ENCODE measurements at places on chromosomes 12 and 14.
A peak's percentile ranks its signal among the peaks of the same experiment; 100 is the strongest.

- no peak for DNase-seq
These were observed 23.9 kb downstream of the DIO3 start for GRCh38 chr14:101585211-101585610.

DNA sequence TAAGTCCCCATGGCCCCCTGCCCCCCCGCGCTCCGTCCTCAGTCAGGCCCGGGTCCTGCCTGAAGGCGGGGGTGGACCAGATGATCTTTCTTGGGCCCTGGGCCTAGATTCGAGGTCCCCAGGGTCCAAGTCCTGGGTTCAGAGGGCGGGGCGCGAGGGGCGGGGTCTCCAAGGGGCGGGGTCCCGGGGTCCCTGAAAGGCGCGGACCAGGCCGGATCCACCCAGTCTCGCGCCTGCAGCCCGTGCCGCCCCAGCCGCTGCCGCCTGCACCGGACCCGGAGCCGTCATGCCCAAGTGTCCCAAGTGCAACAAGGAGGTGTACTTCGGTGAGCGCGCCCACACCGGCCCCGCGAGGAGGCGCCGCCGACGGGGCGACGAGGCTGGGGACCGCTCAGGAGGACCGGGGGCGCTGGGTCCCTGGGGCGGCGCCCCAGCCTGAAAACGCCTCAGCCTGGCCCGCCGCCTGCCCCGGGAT lies 325 bp downstream of the CRIP1 start:
- DNase-seq: no peak

GRCh38 chr14:104978746-104979691 lies 845 bp upstream of the AHNAK2 start:
- DNase-seq: no peak

DNA sequence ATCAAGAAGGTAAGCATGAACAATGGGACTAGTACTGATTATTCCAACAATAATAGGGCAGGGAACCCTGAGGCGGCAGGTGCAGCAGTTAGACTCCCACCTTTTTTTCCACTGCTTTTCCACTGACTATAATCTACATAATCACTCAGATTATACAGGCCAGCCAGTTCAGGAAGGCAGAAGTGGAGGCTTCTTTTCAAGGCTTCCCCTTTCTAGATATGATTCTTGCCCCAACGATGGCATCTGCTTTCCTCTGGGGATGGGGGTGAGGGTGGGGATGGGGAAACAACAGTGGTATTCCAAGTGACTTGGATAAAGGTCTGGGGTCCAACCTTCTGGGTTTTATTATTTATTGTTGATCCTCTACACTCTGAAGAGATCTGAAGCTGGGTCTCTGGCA lies 331 bp downstream of the NCKAP1L start:
- DNase-seq: no peak

DNA sequence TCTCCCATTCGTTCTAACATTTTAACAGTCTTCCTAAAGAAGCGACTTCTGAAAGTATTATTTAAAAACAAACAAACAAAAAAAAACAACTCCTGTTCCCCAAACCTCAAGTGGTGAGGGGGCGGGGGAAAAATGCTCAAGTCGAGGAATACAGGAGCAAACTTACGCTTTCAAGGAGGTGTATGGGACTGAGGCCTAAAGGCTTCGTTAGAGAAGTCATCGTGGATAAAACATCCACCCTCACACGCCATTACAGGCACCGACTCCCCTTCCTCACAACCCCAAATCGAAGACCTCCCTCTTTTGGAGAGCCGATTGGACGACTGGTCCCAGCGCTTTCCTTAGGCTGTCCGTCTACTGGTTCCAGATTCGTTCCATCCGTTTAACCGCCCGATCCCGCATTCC lies 693 bp downstream of the CBX5 start:
- no peak for DNase-seq

DNA sequence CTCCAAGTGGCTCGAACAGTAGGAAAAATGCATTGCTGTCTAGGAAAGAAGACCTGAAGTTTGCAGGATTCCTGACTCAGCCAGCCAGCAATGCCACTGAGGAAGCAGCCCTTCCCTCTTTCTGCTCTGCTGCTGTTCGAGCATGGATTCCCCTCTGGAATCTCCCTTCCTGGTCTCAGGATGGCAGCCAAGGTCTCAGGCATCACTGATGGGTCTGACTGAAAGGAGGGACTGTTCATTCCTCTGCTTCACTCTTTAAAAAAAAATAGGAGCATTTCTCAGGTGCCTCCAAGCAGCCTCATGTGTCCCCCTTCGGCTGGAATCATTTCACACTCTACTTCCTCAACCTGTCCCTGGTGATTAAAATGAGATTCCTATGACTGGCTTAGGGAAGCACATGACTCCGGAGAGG lies 62.4 kb downstream of the SLC15A4 start:
- DNase-seq: no peak

- DNase-seq: no peak
These were observed 4.1 kb upstream of the PCNX4 start for GRCh38 chr14:60087668-60088067.

DNA sequence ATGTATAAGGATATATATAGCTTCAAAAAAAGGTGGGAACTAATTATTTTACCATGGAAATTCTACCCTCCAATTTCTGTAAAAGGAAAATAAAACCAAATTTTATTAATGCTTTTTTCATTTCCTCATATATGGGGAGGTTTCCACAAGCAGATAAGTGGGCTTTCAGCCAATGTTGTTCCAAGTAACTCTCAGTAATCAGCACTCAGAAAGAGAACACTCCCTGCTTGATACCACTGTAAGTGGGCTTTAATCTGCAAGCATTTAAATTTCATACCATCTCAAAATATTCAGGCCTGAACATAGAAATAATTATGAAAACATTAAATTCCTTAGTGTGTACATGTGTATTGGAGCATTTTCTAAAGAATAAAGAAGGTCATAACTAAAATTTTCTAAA lies 827.6 kb downstream of the C12orf50 start:
- DNase-seq: no peak

GRCh38 chr14:102323102-102323501 lies 3.6 kb downstream of the ZNF839 start:
- peak; percentile 32 for DNase-seq

- no peak for DNase-seq
These were observed 153.6 kb downstream of the PTCSC3 start for GRCh38 chr14:36022765-36023410.

DNA sequence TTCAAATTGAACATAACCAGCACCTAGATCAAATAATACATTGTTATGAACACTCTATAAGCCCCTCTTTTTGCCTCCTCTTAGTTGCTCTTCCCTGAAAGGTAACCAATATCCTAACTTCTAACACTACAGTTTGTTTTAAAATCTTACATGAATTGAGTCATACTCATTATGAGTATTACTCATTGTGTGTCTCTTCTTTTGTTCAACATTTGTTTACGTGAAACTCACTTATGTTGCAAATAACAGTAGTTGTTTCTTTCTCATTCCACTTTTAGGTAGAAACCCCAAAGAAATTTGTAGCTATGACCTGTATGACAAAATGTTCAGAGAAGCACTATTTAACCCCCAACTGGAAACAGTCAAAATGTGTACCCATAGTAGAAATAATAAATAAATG lies 6.6 kb downstream of the LRRC9 start:
- no peak for DNase-seq

DNA sequence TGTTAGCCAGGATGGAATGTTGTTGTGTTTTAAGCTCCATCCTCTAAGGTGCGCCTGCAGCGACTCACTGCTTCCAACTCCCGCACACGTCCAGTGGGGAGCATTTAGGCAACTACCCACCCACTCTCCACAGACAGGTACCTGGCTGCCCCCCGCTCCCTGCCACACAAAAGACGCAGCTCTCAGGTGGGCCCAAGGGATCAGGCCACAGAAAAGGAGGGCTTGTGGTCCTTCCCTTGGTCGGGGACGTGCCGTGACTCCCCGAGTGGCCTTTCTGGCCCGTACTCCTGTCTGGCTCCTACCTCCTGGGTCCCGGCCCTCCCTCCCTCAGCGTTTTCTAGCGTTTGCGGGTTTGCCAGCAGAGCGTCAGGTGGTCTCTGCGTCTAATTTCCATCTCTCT lies 16.2 kb downstream of the TEDC1 start:
- no peak for DNase-seq
